ENCODE measurements at places on chromosomes 6 and 20. TPM values are rescaled to one million over a fixed set of nuclear protein-coding genes. Genes with fewer than 3 reads are reported as not detected.

Gene TRIM31
- not detected for total RNA-seq

Gene SNAP25
- total RNA-seq: not detected

Gene NOX3
- total RNA-seq: not detected

Gene ULBP3
- total RNA-seq: 19.3 TPM

Gene POLR1C
- total RNA-seq: 25.4 TPM

Gene PHF1
- 23.8 TPM for total RNA-seq

Gene ALDH5A1
- 1.6 TPM for total RNA-seq

Gene DTNBP1
- 2.4 TPM for total RNA-seq

Gene ZNF391
- 1.3 TPM for total RNA-seq

Gene NCOA7
- 33.0 TPM for total RNA-seq

Gene NRSN1
- total RNA-seq: not detected

Gene SPATA25
- total RNA-seq: not detected
